Prostate gland (tissue), 2 donors: ENCODE measurements at places on chromosomes 4 and X. TPM values are rescaled to one million over a fixed set of nuclear protein-coding genes. Genes with fewer than 3 reads are reported as not detected.

DNA sequence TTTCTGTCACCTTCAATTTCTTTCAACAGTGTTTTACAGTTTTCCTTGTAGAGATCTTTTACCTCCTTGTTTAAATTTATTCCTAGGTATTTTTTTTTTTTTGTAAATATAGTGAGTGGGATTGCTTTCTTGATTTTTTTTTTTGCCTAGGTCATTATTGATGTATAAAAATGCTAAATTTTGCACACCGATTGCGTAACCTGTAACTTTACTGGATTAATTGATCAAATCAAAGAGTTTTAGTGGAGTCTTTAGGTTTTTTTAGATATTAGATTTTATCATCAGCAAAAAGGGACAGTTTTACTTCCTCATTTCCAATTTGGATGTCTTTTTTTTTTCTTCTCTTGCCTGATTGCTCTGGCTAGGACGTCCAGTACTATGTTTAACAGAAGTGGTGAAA lies 40.9 kb downstream of the TEX13A start:
- H3K4me1 ChIP-seq = no peaks in the 10 kb centered on the region
- H3K4me3 ChIP-seq = no peak overlapping the region
- DNase-seq = no peak
- no peak overlapping the region for H3K27ac ChIP-seq
- H3K36me3 ChIP-seq = no peaks in the 10 kb centered on the region

DNA sequence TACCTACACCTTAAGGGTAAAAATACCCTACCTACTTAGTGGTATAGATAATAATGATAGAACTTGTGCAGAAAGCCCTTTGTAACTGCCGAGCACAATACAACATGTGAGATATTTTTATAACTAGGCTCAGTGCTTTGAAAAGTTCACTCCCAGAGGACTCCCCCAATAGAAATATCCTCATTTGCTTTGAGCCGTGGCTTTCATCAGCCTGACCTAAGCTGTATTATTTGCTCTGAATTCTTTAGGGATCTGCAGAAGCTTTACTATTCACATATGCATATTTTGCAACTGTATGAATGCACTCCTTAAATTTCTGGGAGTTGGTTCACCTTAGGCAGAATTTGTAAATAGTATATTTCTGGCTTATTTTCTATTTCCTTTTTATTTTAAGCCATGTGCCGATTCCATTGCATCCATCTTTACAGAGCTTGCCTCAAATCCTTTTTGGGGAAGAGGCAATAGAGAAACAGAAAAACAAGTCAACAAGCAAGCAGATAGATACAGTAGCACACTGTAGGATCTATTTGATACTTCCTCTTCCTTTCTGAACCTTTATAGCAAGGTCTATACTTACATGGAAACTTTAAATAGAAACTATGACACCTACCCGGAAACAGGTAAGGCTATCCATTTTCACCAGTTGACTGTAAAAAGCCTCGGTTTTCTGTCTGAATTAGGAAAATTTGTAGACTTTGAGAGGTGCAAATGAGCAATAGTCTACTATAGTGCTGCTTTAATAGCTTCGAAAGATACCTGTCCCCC lies 242.5 kb upstream of the VCX3A start:
- no peak overlapping the region for H3K4me3 ChIP-seq
- no peak for DNase-seq
- H3K4me1 ChIP-seq = no peaks in the 10 kb centered on the region
- no peaks in the 10 kb centered on the region for H3K27me3 ChIP-seq
- H3K36me3 ChIP-seq = no peaks in the 10 kb centered on the region

DNA sequence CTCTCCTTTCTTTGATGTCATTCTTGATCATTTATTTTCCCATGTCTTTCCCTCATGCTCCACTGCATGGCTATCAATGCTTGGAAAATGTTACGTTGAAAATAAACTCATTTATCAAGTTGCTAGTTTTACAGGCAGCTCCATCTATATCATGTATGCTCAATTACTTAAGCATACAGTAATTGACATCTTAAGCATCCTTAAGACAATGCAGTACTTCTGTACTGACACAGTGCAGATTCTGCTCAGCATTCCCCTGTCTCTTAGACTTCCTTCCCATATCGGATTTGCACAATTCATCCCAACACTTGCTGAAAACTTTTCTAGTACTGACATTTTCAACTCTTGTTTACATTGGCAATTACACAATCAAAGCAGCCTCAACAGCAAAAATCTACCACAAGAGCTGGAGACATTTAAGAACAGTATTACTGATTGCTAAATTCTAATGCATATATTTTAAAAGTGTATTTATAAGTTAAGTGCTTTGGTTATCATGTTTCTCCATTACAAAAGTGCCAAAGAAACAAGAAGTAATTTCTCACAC lies 165.6 kb downstream of the ATP10D start:
- DNase-seq = no peak
- no peaks in the 10 kb centered on the region for H3K4me1 ChIP-seq
- no peaks in the 10 kb centered on the region for H3K27me3 ChIP-seq
- H3K4me3 ChIP-seq = no peak overlapping the region

DNA sequence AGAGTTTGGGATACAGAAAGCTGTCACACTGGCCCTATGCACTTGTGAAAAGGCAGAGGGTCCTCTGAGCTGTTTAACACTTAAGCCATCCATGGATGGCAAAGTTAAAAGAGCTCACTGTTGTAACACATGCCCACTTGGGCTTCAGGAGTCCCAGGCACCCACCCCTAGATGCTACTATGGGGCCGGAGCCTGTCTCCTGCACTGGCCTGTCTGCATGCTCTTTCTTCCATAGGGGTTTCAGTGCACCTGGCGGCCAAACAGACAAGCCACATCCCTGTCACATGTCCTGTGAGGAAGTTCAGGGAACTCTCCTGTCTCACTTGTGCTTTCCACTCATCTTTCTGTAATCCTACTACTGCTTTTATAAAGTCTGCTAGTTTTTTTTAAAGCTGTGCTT lies 2586.0 kb downstream of the PCDH7 start:
- H3K27me3 ChIP-seq = no peaks in the 10 kb centered on the region
- H3K4me1 ChIP-seq = no peaks in the 10 kb centered on the region

GRCh38 chrX:40205471-40205870 lies 107.7 kb upstream of the BCOR start:
- H3K36me3 ChIP-seq = no peaks in the 10 kb centered on the region
- H3K4me3 ChIP-seq = no peak overlapping the region
- no peaks in the 10 kb centered on the region for H3K4me1 ChIP-seq
- H3K27ac ChIP-seq = no peak overlapping the region
- H3K27me3 ChIP-seq = no peaks in the 10 kb centered on the region

DNA sequence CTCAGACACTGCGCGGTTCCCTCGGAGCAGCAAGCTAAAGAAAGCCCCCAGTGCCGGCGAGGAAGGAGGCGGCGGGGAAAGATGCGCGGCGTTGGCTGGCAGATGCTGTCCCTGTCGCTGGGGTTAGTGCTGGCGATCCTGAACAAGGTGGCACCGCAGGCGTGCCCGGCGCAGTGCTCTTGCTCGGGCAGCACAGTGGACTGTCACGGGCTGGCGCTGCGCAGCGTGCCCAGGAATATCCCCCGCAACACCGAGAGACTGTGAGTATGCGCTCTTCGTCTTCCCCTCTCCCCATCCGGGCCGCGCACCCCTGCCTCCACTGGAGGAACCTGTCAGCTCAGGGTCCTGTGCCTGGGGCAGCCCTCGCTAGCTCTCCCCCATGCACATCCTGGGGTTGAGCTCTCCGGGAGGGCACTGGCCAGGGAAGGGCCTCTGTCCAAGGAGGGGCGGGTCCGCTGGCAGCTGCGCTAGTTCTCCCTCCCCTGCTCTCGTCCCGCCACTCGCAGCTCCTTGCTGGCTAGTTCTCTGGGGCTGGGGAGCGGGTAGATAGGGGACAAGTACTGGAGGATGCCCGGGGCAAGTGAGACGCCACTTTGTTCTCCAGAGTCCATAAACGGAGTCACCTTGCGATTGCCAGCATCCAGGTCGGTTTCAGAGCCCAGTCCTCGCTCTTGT lies 2.2 kb downstream of the SLIT2 start:
- H3K4me1 ChIP-seq = no peaks in the 10 kb centered on the region
- H3K27me3 ChIP-seq = peaks cover 4% of the 10 kb centered on the region
- DNase-seq = no peak
- peak overlapping the region; percentile 42 for H3K27ac ChIP-seq
- H3K36me3 ChIP-seq = no peaks in the 10 kb centered on the region

DNA sequence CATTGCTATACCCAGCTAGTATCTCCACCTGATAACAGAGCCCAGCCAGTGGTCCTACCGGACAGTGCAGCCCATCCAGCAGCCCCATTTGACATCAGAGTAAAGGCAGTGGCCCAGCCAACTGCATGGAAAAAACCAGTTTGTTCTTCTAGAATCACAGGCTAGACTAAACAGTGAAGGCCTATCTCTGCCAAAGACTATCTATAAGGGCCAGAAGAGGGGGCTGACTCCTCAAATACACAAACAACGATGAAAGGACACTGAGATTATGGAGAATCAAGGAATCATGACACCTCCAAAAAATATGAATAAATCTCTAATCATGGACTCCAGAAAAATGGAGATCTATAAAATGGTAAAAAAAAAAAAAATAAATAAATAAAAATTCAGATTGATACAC lies 546.4 kb upstream of the HTR2C start:
- no peaks in the 10 kb centered on the region for H3K4me1 ChIP-seq
- no peak overlapping the region for H3K27ac ChIP-seq
- H3K4me3 ChIP-seq = no peak overlapping the region
- no peaks in the 10 kb centered on the region for H3K27me3 ChIP-seq
- no peak for DNase-seq

- no peaks in the 10 kb centered on the region for H3K36me3 ChIP-seq
- peak overlapping the region; percentile 77 for H3K4me3 ChIP-seq
- no peaks in the 10 kb centered on the region for H3K27me3 ChIP-seq
- DNase-seq = peak; percentile 14
- no peaks in the 10 kb centered on the region for H3K4me1 ChIP-seq
Measured at GRCh38 chr4:148443512-148444295, 1.5 kb upstream of the NR3C2 start.

- peaks cover under 1% of the 10 kb centered on the region for H3K27me3 ChIP-seq
- no peak for DNase-seq
- H3K36me3 ChIP-seq = no peaks in the 10 kb centered on the region
- H3K4me1 ChIP-seq = no peaks in the 10 kb centered on the region
Measured at GRCh38 chr4:88159229-88159725, 838 bp upstream of the ABCG2 start.

DNA sequence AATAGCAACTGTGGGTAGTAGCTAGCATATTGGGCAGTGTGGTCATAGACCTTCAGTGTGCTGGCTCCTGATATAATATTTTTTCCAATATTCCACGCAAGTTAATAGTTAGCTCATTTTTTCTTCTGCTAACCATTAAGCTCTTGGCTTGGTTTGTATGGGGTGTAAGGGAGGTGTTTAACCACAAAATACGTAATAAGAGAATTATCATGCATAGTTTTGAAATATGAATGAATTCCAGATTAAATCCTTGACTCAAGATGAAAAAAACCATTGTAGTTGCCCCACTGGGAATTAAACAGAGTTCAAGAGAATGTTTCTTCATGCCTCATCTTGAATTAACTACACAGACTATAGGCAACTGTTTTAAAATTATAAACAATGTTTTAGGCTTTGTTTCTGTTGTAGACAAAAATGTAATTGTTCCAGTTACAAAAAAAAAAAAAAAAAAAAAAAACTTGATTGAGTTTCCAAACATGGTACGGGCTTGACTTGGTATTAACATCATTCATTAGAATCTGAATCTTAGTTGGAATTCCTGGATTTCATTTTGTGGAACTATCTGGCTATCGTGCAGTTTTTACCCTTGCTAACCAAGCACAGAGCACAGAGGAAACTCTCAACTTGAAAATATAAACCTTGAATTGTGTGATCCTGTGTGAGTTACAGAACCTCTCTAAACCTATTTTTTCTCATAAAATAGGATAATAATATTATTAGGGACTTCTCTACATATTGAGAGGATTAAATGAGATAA lies 28.4 kb downstream of the CXCL1 start:
- no peak overlapping the region for H3K4me3 ChIP-seq
- DNase-seq = no peak
- H3K27me3 ChIP-seq = no peaks in the 10 kb centered on the region
- H3K4me1 ChIP-seq = peaks cover 11% of the 10 kb centered on the region
- no peak overlapping the region for H3K27ac ChIP-seq
- H3K36me3 ChIP-seq = no peaks in the 10 kb centered on the region

DNA sequence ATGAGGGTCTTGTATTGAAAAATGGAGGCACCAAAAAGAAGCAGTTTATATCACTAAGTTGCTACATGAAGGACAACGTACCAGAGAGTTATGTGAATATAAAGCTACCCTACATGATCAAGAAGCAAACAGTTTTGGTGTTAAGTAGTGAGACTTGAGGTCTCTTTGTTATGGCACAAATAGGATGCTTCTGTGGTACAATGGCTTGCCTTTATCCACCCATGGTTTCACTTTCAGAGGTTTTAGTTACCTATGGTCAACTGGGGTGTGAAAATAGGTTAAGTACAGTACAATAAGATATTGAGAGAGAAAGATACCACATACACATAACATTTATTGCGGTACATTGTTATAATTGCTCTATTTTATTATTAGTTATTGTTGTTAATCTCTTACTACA lies 229.2 kb upstream of the SLIT2 start:
- DNase-seq = no peak
- H3K4me1 ChIP-seq = no peaks in the 10 kb centered on the region

- no peak overlapping the region for H3K27ac ChIP-seq
- no peaks in the 10 kb centered on the region for H3K27me3 ChIP-seq
- H3K4me1 ChIP-seq = no peaks in the 10 kb centered on the region
- DNase-seq = no peak
Measured at GRCh38 chrX:153988493-153988892, 15.9 kb downstream of the TMEM187 start.

DNA sequence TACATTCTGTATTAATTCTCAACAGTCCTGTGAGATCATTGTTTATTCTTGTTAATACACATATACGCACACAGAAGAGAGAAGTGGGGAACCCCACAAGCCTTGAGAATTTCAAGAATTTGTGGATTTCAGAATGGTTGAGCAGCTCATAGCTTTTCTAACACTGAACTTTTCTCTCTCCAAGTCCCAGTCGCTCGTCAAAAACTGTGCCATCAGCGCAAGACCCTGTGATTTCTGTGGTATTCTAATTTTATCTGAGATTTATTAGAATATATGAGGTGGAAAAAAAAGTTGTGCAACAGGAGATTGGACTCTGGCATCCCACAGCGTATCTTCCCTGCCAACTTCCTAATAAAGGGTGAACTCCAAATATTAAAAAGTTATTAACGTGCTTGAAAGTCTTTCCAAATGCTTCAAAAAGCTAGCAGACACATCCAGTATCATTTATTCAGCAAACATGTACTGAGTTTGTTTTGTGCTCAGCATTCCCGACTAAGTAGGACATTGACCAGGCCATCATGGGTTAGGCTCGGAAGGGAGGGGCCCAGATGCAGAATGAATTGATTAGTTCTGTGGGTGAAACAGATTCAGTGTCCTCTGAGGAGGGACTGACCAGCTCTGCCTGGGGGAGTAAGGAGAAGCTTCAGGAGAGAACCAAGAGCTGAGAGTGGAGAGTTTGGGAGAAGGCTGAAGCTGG lies 165.6 kb downstream of the CBR4 start:
- H3K27ac ChIP-seq = peak overlapping the region; percentile 69
- no peaks in the 10 kb centered on the region for H3K4me1 ChIP-seq
- no peaks in the 10 kb centered on the region for H3K36me3 ChIP-seq
- H3K27me3 ChIP-seq = no peaks in the 10 kb centered on the region

PTPN13 gene
- total RNA-seq = 24.6 TPM

POU3F4 gene
- total RNA-seq = not detected

FAM47A gene
- not detected for total RNA-seq

TMEM131L gene
- 12.5 TPM for total RNA-seq

MAGEB10 gene
- not detected for total RNA-seq
